IMR-90 (cell line): ENCODE measurements at places on chromosomes 4 and X. TPM values are rescaled to one million over a fixed set of nuclear protein-coding genes. Genes with fewer than 3 reads are reported as not detected.

DNA sequence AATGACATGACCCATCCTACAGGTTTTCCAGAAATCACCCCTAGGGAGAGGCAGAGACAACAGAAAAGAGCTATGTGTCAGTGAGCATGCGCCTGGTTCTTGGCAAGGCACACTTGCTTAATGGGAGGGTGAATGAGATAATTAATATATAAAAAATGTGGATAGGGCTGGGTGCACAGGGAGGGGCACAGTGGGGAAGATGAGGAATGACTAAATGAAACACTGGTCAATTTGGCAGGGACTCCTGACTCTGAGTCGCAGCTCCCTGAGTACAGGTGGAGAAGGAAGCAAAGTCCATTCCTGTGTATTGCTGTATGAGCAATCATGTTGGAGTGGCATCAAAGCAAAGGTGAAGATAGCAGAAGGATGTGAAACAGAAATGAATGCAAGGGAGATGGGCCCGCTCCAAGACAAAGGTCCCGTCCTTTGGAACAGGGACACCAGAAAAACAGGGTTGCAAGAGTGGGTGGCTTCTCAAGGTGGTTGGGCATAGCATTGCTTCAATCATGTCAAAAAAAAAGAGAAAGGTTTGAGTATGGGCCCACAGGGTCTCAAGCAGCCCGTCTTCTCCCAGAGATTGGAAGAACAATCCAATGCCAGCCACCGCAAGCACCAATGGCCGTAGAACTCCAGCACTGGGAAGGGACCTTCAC is 278.4 kb upstream of the AGTR2 start:
- H3K4me1 ChIP-seq: no peaks in the 10 kb centered on the region
- no peak overlapping the region for H3K27ac ChIP-seq
- peaks cover 6% of the 10 kb centered on the region; the same call in 1 of the 2 replicates for H3K27me3 ChIP-seq
- no peak overlapping the region for H3K4me3 ChIP-seq

DNA sequence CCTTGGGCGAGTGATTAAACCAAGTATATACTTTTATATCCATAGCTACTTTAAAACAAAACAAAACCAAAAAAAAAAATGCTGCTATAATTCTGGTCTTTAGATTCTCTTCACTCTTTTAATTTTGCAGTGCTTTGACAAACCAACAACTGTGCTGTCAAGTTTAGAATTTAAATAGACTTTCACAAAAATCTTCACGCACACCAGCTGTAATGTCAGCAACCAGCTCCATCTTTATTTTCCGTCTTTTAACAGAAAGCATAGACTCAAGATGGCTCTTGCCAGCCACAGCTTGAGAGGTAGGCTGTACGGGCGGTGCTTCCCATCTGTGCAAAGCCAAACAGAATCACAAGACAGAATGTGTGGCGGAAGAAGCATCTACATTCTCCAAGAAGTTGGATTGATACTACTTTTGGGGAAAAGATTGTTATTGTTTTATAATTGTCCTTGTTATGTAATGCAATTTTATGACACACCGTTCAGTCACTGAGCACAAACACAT is 388.3 kb upstream of the MAGEC2 start:
- no peaks in the 10 kb centered on the region for H3K36me3 ChIP-seq
- no peak overlapping the region for H3K27ac ChIP-seq
- DNase-seq: no peak
- no peaks in the 10 kb centered on the region for H3K27me3 ChIP-seq
- no peak overlapping the region for H3K4me3 ChIP-seq
- no peaks in the 10 kb centered on the region for H3K4me1 ChIP-seq

DNA sequence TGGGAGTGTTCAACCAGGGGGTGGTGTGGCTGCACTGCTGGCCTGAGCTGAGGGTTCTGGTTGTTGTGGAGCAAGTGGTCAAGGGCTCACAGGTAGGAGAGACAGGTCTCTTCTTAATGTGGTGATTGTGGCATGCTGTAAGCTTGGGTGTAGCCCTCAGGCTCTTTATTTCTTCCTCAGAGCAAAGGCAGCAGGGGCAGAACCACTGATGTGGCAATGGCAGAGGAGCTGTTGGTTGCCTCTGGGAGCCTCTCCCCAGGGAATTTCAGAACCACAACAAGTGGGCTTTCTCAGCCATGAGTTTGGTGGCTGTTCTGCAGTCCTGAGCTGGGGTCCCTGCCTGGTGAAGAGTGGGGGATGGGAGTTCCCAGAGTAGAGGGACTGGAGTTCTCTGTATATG is 1017.2 kb downstream of the SH3BGRL start:
- H3K27ac ChIP-seq: no peak overlapping the region
- H3K27me3 ChIP-seq: no peaks in the 10 kb centered on the region
- H3K4me3 ChIP-seq: no peak overlapping the region

PGRMC2 gene
- total RNA-seq: 13.4 and 24.4 TPM in 2 replicates

ARX gene
- not detected in 2 replicates for total RNA-seq
